Activated CD8-positive, alpha-beta memory T cell treated with anti-CD3 and anti-CD28 coated beads, Interleukin-2, amount 50 U/mL, for 4 hours (primary cell): ENCODE measurements at places on chromosomes 5 and 9.

DNA sequence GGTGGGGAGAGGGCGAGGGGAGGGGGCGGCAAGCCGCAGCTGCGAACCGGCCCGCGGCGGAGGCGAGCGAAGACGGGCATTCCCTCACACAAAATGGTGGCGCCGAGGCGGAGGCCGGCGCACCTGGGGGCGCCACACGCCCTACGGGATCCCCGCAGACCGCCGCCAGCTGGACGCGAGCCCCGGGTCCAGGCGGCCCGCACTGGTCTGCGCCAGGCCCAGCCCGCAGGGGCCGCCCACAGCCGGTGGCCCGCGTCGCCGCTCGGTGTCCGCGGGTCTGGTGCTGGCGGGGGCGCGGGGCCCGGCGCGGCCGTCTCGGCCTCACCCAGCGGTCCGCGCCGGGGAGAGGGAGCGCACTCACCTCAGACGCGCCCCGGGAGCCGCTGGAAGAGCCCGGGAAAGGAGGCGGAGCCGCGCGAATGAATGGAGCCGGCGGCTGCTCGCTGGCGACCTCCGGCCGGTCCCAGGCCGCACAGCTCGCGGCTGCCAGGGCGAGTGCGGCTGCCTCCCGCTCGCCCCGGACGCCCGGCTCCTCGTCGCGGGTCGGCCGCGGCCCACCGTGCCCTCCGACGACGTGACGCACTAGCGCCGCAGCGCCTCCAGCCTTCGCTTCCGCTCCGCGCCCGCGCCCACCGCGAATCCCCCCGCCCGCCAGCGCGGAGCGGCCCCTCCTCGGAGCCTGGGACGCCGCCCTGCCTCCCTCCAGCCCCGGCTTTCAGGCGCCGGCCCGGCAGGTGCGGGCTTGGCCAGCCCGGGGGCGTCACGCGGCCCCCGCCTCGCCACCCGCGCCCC, at the start of gene FAM169A:
FAM169A (minus strand) TSS at position 584 of the 792 bp plus-strand sequence. CDS start 24,711 bp downstream, outside the sequence.
- peak; percentile 62 for DNase-seq

GRCh38 chr9:87742813-87743428, 17.0 kb downstream of the CTSL start:
- no peak for DNase-seq

GRCh38 chr5:145668714-145669113, 166.4 kb downstream of the PRELID2 start:
- DNase-seq: no peak

- DNase-seq: no peak
Observed at GRCh38 chr5:135237748-135238103, 161.3 kb downstream of the MACROH2A1 start.

DNA sequence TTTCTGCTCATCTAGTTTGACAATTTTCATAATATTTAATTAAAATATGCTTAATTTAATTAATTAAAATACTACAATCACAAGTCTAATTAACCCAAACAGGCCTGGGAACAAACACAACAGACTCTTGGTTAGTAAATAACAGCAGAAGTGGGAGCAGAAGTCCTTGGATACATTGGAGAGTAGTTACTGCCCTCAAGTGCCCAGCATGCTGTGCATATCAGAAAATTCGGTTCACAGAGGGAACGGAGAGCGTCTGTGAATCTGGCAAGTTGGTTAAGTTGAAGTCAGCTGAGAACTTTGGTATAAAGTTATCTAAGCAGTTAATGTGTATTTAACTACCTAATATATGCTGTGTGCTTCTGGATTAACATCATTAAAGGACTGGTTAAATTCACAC, 87.0 kb upstream of the ATG10 start:
- DNase-seq: no peak

DNA sequence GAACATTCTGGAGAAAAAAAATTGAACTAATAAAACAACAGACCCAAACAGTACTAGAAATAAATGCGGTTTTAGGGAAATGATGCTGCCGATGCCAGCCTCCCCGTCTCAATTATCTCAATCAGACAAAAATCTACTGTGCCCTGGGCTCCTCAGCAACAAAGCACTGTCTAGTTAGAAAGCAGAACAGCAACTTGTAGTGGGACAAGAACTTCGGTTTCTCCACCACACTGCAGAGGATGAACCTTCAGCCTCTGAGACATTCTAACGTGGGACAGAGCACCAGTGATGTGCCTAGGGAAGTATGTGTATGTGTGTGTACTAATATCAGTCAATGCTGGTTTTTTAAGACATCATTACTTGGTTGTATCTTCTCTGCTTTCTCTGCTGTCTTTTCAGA, 11.1 kb upstream of the CAST start:
- no peak for DNase-seq

DNA sequence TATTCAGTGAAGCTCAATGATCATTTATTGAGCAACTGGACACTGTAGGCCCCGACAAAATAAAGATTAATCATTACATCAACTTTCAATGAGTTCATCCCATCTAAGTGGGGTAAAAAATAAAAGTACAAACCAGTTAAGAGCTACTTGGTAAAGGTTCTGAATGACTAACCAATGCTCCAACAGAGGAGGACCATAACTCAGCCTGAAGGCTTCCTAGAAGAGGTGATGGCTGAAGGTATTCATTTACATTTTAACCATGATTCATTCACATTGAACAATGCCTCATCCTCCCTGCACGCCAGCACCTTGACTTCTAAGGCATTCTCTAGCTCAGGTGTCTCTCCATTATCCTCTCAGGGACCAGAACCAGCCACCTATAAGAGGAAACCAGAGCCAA, 201.4 kb downstream of the ZNF462 start:
- no peak for DNase-seq

GRCh38 chr5:108919591-108920326, 172.1 kb downstream of the FER start:
- no peak for DNase-seq

DNA sequence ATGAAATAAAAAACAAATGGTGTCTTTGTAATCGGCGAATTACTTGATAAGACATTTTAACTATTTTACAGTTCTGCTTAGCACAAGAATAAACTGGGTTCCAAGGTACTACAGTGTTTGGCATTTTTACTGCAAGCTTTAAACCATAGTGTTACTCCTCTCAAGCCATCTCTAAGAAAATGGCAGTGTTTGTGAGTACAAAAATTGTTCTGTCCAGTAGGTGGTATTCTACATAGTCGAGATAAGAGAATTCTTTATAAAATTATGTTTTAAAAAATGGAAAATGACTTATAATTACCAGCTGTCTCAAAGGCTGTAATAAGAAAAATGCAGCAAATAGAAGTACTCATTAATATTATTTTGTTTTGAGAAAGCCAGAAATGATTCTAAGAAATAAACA, 3.2 kb downstream of the SMIM15 start:
- DNase-seq: no peak

DNA sequence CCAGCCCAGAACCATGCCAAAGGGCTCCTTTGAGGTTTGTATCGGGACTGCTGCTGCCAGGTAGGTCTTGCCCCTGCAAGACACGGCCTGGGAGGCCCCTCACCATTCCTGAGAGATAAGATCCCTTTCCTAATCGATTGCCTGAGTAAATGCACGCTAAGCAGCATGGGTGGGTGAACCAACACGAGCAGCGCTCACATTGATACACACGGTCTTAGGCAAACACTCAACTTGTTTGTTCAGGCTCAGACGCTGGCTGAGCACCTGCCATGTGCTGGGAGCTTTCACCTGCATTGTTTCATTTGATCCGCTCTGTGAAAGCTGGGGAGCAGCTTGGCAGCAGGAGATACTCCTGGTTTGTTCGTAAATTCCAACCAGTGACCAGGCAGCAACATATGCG, 76.9 kb upstream of the NEURL1B start:
- DNase-seq: no peak

GRCh38 chr5:139828207-139828895, 32.7 kb downstream of the PSD2 start:
- DNase-seq: no peak

GRCh38 chr5:145853781-145854376, 18.7 kb upstream of the PRELID2 start:
- DNase-seq: no peak

- peak; percentile 32 for DNase-seq
Observed at GRCh38 chr5:143434261-143435209, 31.0 kb upstream of the NR3C1 start.

GRCh38 chr9:93043122-93043521, 15.4 kb upstream of the SUSD3 start:
- no peak for DNase-seq

DNA sequence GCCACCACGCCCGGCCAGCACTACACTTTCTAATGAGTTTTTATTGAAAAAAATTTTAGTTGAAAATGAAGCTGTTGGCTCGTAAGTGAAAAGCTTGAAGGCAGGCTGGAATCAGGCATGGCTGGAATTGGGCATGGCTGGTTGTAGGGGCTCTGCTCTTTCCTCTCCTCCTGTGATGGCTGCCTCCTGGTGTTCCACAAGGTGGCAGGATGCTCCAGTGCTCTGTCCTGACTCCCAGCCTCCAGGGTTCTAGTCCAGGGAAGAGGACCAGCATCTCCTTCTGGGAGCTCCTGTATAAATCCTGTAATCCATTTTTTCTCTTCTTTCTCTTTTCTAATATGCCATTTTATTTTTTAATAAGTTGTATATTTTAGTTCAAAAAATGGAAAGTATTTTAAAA, 57.2 kb upstream of the DHFR start:
- no peak for DNase-seq

DNA sequence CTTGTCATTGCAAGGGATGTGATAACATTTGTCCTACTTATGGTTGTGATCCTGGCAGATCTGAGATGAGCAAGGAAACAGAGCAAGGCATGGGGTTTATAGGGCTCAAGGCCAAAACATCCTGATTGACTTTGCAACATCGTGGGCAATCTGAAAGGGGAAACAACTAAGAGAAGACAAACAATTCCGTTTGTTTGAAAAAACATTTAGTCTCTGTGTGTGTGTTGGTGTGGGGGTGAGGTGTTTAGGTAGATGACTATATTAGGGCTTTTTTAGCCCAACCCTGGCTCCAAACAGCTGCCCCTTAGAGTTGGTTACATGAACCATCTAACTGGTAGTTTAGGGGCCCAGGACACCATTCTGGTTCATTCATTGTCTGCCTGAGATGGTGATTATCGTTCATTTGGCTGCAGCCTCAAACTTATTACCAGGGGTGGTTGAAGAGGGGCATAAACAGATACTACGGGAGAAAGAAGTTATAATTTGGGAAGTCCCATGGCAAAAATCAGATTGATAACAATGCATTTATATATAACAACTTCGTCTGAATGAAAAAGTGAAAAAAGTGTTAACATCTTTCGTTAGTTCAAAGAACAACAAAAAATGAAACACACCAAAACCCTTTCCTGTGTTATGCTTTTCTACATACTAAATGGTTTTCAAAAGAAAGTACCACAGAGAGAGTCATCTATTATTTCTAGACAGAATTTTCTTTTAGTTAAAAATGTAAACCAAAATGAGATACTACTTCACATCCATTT, 5.7 kb downstream of the FYB1 start:
- no peak for DNase-seq

GRCh38 chr5:14277385-14278320, 134.5 kb downstream of the TRIO start:
- no peak for DNase-seq

DNA sequence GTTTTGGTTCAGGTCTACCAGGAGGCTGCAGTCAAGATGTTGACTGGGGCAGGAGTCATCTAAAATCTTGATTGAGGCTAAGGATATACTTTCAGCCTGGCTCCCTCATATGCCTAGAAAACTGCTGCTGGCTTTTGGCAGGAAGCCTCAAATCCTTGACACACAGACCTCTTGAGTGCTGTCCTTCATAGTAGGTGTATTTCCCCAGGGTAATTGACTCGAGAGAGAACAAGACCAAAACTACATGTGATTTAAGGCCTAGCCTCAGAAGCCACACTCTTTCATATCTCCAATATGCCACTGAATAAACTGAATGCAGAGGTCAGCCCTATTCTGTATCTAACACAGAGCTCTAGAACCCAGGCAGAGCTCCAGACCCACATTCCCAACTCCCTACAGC, 402.3 kb upstream of the ADAMTS16 start:
- DNase-seq: no peak

GRCh38 chr5:165630261-165630778, 2124.9 kb downstream of the MAT2B start:
- DNase-seq: no peak

DNA sequence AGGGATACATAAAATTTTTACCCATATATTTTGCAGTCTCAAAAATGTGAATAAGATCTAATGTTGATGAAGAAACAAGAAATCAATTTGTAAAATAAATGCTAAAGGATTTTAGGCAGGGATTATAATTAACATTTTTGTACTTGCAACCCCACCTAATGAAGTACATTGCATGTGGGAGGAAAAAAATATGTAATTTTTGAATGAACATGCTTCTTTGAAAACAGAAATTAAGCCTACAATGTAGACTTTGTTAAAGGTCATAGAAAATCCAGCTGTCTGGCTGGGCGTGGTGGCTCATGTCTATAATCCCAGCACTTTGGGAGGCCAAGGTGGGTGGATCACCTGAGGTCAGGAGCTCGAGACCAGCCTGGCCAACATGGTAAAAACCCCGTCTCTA, 15.6 kb downstream of the SLC27A6 start:
- DNase-seq: no peak

DNA sequence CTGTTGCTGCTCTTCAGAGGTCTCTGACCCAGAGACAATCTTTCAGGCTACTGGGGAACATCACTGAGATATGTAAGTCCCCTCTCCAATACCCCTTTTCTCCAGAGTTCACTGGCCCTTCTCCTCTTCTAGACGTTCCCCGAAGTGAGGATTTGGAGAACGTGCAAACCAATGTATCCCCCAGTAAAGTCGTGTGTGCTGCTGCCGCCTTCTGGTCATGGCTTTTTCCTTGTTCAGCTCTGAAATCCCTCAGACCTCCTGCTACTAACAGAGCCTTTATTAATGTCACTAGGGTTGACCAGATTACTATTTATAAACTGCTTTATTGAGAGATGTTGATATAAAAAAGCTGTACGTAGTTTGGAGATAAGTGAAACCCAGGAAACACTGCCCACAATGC, 1028.6 kb downstream of the CDH9 start:
- no peak for DNase-seq

DNA sequence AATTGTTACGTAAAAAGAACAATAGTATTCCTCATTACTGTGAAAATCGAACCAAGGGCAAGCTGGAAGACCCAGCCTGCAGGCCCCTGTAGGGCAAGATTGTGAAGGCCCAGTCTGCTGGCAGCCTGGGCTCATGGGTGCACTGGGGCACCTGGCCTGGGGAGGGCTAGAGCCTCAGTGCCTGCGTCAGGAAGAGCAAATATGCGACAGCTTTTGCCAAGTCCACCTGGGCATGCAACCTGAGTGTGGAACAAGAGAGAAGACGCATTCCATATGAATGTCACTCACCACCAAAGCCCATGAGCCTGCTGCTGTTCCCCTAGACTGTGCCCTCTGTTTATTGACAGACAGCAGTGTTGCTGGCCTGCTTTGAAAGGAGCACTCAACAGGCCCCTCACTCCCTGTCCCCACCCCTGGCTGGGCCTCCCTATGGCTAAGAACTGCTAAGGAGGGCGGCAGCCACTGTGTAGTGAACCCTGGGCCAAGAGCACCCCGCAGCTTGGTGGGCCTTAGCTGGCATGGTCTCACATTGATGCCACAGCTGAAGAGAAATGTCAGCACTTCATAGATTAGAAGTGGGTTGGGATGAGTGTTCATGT, 28.2 kb downstream of the PSD2 start:
- peak; percentile 3 for DNase-seq
